ENCODE measurements at places on chromosomes 2 and 18.

GRCh38 chr18:48724442-48724841 is 185.6 kb downstream of the CTIF start:
- no peak for DNase-seq

DNA sequence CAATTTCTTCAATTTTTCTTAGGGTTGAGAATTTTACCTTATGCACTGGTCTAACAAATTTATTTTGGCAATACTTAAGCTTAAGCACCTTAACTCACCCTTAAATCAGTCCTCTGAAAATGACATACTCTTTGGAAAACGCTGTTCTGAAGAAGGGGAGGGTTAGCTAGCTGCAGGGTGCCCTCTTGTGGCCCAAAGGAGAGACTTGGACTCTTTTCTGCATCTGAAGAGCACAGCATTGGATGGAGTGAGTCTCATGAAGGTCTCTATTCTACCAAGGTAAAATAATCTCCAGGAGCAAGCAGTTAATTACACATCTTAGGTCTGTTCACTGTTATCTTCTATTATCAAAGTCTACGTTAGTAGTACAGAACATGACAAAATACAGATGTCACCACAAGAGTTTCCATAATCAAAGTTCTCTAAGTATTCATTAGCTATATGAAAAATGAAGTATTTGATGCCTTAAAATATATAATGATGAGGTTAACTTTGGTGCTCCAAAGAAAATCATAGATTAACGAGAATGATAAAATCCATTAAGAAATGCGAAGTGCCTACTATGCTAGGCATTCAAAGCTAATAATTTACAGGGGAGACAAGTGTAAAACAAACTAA is 24.4 kb downstream of the PUM2 start:
- peak; percentile 10 for DNase-seq

DNA sequence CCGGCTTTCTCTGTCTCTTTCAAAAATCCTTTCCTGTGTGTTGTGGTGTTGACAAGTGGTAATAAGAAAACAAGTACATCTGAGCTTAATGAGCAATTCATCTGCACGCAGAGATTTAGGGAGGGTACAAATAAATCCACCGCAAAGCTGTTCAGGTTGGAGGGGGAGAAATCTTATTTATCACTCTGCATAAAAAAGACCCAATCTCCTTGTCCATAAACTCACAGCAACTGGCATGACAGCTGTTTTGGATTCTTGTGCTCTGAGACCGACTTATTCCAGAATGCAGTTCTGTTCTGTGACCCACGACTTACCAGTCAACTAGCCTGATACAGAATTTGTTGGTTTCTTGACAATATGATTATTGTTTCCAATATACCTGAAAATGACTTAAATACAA is 380.1 kb downstream of the SOX11 start:
- peak; percentile 56 for DNase-seq

DNA sequence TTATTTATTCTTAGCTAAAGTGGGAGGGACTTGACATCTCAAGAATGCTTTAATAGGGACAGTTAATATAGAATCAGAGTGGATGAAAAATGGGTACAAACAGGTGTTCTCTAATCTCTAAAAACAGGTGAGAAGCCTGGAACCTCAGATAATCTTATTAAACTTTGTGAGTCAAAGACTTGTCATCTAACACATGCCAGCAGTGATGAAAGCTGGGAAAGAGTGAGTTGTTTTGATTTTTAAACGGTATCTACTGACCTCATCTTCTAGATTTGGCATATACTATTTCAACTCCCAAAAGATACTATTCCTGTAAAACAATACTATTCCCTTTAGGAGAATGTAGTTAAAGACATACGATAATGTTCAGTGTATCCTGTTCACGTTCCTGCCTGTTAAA is 103.4 kb downstream of the CCDC141 start:
- DNase-seq, result no peak

DNA sequence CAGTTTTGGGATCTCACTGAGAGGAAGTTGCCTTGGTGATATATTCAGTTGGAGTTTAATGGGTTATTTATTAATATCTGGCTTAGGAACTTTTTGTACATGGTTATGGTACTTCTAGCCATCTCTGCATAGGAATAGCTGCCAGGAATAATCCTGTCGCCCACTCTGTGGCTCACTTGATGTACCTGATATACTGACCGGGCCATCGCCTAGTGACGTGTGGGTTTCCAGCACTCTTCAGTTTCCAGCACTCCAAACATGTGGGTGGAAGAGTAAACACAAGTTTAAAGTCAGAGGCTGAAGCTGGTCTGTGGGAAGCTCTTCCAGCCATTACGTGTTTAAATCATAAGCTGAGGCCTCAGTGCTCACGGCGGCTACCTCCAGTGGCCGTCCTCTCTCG is 44.3 kb upstream of the AGAP1 start:
- no peak for DNase-seq

DNA sequence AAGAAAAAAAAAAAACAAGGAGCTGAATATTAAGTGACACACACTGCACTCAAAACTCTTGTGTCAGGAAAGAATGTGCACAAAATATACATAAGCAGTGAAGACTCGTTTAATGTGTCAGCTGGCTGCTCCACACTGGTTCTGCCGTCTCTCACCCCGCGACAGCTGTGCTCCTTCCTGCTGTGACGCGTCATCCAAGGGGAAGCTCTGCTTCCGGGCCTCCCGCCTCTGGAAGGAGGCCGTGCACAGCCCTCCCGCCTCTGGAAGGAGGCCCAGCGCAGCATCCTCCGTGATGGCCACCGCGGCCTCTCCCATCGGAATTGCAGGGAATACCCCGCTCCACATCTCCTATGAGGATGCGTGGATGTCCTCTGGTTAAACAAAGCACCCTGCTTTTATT is 151.0 kb downstream of the HDAC4 start:
- no peak for DNase-seq

- DNase-seq, result no peak
These were observed 483.5 kb downstream of the LRP1B start for GRCh38 chr2:141647353-141647752.

DNA sequence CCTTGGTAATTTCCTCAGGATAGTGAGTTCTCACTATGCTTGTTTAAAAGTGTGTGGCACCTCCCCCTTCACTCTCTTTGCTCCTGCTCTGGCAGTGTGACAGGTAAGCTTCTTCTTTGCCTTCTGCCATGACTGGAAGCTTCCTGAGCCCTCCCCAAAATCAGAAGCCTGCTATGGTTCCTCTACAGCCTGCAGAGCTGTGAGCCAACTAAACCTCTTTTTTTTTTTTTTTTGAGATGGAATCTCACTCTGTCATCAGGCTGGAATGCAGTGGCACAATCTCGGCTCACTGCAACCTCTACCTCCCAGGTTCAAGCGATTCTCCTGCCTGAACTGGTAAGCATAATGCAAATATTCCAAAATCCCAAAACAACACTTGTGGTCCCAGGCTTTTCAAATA is 80.0 kb downstream of the SOWAHC start:
- DNase-seq, result no peak

DNA sequence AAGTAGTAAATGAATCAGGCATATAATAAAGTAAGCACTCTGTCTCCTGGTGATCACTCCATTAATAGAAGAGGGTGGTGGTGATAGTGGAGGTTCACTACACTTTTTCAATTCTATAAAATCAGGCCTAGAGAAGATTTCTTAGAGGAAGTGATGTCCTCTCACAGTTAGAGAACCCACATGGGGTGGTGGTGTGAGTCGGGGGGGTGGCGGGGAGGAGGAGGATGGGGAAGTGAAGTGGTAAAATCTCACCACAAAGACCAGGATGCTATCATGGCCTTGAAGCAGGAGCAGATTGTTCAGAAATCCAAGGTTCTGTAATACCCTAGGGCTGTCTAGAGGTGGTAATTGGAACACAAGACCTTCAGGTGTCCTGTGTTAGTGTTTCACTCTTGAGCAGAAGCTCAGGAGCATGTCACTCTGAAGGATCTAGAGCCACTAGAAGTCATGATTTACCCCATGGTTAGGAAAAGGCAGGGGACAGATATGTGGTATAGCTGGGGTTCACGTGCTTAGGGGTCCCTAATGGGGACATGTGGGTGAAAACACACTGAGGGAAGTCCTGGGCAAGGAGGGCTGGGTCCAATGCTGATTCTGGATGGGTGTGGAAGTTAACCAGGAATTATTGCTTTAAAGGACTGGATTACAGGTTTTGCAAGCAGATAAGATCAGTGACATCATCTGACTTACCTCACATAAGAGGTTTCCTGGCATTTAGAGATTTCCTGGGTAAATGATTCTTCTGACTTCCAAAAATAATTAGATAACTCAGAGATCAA is 31.0 kb downstream of the RNF125 start:
- no peak for DNase-seq

DNA sequence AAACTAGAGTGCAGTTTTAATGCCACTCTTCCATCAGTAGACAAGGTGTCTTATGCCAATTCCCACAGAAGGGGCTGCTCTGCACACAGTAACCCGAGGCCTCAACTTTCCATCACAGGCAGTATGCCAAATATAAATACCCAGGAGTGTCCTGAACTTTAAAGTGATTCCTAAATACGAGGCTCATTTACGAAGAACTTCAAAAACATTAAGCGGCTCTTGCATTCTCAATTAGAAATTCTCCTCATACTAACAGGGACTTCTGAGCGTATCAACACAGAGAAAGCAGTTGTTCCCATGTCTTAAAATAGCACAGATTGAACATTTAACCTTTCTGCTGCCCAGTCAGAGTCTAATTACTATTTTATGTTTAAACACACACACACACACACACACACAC is 638.6 kb downstream of the ERBB4 start:
- DNase-seq, result no peak

DNA sequence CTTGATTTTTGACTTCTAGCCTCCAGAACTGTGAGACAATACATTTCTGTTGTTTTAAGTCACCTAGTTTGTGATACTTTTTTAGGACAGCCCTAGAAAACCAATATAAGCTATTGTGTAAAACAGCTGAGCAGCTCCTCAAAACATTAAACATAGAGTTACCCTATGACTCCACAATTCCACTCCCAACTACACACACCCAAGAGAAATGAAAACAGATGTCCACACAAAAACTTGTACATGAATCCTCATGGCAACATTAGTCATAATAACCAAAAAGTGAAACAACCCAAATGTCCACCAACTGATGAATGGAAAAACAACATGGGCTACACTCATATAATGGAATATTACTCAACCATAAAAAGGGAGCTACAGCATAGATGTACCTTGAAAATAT is 32.6 kb downstream of the TNS1 start:
- DNase-seq, result no peak

GRCh38 chr2:10406491-10407188 is 41.5 kb downstream of the ODC1 start:
- no peak for DNase-seq

DNA sequence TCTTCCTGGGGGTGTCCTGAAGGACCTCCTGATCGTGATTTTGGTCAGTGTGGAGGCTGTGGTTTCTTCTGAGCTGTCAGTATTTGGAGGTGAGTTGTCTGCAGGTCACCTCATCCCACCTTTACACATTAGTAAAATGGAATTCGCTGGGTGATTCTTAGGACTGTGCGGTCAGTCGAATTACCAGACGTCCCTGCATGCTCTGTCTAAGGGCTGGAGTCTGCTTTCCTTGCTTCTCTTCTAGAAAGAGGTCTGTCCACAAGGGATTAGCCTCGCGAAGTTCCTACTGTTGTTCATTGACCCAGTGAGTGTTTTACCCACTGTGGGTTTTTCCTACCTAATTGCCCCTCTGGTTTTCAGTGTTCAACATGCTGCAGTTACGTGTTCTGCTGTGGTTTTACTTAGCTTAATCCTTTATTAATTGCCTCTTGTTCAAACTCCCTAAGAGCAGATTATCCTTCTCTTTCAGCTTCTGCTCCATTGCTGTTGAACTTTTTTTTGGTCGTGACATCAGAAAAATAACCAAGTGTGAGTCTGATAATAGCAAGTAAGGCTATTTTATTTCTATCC is 183.4 kb downstream of the NEDD4L start:
- no peak for DNase-seq

- DNase-seq, result no peak
These were observed 48.7 kb downstream of the IL1RL2 start for GRCh38 chr2:102235491-102235890.

- DNase-seq, result no peak
These were observed 30.7 kb downstream of the TCF23 start for GRCh38 chr2:27179344-27180000.

DNA sequence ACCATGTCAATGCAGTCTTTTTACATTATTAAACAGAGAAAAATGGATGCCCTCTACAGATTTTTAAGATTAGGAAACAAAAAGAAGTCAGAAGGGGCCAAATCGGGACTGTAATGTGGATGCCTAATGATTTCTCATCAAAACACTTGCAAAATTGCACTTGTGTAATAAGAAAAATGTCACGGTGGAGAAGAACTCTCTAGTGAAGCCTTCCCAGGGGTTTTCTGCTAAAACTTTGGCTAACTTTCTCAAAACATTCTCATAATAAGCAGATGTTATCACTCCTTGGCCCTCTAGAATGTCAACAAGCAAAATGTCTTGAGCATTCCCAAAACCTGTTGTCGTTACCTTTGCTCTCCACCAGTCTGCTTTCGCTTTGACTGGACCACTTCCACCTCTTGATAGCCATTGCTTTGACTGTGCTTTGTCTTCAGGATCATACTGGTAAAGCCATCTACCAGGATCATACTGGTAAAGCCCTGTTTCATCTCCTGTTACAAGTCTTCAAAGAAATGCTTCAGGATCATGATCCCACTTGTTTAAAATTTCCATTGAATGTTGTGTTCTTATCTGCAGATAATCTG is 226.8 kb downstream of the TNS1 start:
- no peak for DNase-seq
